Neural progenitor cell (in vitro differentiated cells): ENCODE measurements at places on chromosomes 5 and 9. TPM values are rescaled to one million over a fixed set of nuclear protein-coding genes. Genes with fewer than 3 reads are reported as not detected.

Gene SPATA6L
- total RNA-seq = 0.99 TPM in 1 of 2 replicates, not detected in the other

Gene SLC34A1
- not detected in 2 replicates for total RNA-seq

- peak; percentile 69 for DNase-seq
- peaks cover 42% of the 10 kb centered on the region for H3K27me3 ChIP-seq
- H3K4me1 ChIP-seq = peaks cover 24% of the 10 kb centered on the region
- H3K4me3 ChIP-seq = peak overlapping the region; percentile 99
- H3K36me3 ChIP-seq = no peaks in the 10 kb centered on the region
Observed at GRCh38 chr5:68214482-68215207, 911 bp upstream of the PIK3R1 start.

DNA sequence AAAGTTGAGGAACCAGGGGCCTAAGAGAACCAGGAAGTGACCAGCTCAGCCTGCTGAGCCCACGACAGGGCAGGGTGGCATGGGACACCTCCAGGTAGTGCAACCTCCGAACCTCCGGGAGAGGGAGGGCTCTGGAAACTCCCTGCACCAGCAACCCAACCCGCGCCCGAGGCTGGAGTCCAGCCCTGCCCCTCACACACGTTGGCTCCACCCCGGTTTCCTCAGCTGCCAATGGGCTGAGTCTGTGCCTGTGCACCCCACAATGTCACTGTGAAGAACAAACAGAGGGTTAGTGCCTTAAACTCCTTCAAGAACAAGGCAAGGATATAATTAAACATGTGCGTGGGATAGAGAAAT lies 17.0 kb upstream of the UNC5A start:
- H3K4me1 ChIP-seq = peaks cover 29% of the 10 kb centered on the region
- H3K36me3 ChIP-seq = no peaks in the 10 kb centered on the region
- H3K27me3 ChIP-seq = peaks cover 12% of the 10 kb centered on the region
- no peak for DNase-seq
- H3K27ac ChIP-seq = no peak overlapping the region
- H3K4me3 ChIP-seq = no peak overlapping the region
